ENCODE measurements at places on chromosomes 7 and 10.

GRCh38 chr10:20065814-20066213 lies 249.6 kb downstream of the PLXDC2 start:
- DNase-seq: no peak

GRCh38 chr7:28560767-28561166 lies 148.4 kb downstream of the CREB5 start:
- no peak for DNase-seq

DNA sequence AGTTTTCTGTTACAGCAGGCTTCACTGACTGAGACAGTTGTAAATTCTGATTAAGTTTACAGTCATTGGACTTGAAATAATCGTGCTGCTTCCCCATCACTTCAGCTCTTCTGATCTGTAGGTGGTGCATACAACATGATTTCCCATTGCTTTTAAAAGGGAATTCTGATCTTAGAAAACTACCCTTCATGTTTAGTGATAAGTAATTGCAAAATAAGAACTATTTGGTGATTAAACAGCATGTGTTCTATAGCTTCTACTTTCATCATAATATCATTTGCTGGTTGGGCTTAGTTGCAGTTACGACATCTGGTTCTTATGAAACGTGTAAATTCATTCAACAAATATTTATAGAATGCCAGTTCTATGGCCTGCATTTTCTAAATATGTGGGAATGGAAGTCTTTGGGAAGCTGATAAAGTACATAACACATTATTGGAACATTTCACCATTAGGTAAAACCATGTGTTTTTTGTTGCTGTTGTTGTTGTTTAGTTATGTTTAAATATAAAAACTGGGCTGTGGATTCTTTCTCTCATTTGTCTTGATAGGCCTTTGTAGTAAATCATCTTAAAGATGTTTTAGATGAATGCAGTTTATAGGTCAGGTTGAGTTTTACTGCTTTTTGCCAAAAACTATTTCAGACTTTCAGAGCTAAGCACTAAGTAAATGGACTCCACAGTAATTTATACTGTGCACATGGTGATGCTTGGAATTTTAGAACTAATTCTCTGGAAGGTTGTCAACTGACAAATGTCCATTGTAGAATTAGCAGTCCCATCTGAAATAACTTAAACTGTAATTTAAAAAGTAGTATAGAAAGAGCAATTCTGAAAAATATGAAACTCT lies 13.1 kb downstream of the GNAI1 start:
- DNase-seq: peak; percentile 88

- DNase-seq: no peak
Measured at GRCh38 chr10:5651388-5651764, 15.0 kb downstream of the ASB13 start.

DNA sequence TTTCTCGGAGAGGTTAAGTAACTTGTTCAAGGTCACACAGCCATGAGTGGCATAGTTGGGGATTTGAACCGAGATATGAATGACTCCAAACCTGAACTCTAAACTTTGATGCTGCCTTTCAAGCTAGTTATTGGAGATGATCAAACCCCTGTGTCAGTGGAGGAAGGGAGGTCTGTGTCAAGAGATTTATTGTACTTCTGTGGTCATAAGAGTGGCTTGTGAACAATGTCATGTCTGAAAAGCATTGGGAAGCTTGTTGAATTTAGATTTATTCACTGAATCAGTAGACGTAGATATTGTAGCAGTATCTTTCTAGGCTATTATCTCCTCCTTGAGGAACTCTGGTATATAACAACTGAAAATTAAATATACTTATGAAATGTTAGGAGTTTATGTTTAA lies 27.3 kb downstream of the SNX10 start:
- DNase-seq: no peak

All from GM23248 (cell line).